RKO (cell line): ENCODE measurements at places on chromosomes 3 and 15.

DNA sequence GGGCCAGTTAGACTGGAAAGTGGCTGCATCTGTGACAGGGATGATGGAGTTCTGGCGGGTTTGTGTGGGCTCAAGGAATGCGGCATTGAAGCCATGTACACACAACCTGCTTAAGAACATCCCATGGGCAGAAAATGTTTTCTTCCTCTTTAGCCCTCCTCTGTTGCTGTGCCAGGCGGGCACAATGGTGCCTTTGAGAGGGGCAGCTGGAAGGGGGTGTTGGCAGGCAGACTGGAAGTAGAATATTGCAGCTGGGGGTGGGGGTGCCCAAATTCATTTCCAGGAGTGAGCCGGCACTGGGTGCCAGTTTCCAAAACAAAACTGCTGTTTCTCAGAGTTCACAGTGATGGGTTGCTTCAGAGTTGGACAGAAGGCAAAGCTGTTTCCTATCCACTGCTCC is 91.8 kb upstream of the ETV5 start:
- no peak for DNase-seq

GRCh38 chr15:40450047-40450446 is 9.3 kb downstream of the BAHD1 start:
- DNase-seq = no peak

DNA sequence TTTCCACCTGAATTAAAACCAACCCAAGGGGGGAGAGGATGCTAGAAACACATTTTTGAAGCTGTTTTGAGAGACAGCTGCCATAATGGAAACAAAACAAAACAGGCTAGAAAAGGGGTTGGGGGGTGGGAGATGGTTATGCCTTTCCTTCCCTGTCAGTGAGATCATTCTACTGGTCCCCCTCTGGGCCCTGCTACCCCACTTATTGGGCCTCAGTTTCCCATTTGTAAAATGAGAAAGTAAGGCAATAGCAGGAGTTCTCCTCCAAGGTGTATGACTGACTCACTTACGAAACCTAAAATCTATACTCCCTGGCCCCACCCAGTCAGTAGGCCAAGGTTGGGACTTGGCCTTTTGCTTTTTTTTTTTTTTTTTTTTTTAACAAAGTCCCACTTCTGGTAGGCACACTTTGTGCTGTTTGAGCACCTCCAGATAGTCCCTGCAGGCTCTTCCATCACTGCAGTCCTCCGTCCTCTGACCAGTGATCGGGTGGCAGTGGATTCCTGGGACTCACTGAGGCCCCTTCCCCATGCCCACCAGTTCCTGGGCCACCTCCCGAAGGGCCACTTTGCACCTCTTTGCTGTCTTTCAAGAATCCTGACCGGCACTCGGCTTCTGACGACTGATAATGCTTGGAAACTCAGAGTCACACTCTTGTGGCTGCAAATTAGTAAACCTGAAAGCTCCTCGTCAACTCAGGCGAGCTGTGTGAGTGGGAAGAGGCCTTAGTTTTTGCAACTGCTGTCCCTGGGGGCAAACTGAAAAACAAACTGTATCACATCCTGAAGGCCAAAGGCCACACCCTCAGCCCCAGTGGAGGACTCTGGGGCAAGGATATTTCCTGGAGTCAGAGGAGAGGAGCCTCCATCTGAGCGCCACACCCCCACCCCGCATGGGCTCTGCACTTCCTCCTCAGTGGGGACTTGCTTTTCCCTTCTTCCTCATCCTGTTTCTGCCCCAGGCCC is 6.7 kb upstream of the PSTPIP1 start:
- DNase-seq = no peak

- no peak for DNase-seq
These were observed 38.6 kb upstream of the APH1B start for GRCh38 chr15:63238796-63239195.

- no peak for DNase-seq
These were observed 605.9 kb downstream of the ROBO1 start for GRCh38 chr3:79161941-79162340.

DNA sequence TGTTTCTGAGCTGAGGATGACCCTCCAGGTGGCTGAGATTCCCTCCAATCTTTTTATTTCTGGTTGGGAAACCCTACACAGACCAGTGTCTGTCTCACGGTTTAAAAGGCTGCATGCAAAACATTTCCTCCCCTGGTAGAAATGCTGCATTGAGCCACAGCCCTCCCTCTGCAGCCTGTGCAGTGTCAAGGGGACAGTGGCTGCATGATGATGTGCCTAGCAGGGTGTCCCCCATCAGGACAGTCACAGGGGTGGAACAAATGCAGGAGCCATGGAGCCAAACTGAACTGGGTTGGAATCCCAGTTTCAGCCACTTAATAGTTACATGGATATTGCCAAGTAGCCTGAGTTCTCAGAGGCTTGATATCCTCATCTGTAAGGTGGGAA is 147.9 kb upstream of the CTDSPL start:
- no peak for DNase-seq

DNA sequence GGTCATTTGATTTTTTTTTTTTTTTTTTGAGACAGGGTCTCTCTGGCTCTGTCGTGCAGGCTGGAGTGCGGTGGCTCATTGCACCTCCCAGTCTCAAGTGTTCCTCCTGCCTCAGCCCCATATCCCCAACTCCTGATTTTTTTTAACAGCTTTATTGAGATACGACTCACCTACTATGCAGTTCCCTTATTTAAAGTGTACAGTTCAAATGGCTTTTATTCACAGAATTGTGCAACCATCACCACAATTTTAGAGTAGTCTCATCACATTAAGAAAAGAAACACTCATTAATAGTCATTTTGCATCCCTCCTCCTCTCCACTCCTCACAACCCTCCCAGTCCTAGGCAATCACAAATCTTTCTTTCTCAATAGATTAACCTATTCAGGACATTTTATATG is 1.9 kb upstream of the TRA2B start:
- peak; percentile 34 for DNase-seq

DNA sequence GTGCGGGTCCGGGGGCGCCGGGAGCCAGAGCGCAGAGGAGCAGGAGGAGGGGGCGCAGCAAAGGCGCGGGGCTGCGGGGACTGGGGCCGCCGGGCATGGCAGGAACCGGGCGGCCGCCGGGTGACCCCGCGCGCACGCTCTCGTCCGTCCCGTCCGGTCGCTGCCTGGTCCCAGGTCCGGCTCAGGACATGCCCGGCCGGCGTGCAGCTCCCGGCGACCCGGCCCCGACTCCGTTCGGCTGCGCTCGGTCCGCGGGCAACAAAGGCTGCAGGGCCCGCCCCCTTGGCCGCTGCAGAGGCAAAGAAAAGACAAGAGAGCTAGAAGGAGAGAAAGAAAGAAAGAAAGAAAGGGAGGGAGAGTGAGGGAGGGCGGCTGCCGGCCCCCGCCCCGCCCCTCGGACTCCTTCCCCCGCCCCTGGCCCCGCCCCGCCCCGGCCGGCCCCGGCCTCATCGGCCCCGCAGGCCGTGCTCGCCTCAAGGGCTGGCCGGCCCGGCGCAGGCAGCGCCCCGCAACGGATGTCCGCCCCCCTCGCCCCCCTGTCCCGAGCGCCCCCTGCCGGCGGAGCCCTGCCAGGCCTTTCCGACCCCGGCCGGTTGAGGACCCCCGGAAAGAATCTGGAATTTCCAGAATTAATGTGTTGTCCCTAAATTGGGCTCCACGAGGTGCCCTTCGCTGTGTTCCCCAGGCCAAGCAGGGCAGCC is at the start of gene ADAMTS7:
ADAMTS7 (minus strand) TSS at position 341 of the 701 bp plus-strand sequence; CDS start at position 97, 244 bp downstream.
- DNase-seq = no peak

- no peak for DNase-seq
These were observed 10.4 kb downstream of the KY start for GRCh38 chr3:134640378-134640777.

DNA sequence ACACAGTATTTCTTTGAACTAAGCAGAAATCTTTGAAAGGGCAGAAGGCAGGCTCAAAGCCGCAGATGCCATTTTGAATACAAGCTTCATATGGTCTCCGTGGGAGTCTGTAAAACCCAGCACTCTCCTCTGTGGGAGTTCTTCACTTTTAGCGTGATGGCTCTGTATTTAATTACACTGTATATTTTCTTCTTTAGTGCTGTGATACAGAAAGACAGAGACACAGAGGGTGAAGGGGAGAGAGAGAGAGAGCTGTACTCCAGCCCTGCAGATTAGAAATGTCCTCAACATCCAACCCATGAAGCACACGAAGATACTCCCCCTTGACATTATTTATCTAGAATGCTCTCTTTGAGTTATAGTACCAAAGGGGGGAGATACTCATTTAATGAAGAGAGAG is 752.6 kb upstream of the NR2F2 start:
- no peak for DNase-seq

GRCh38 chr15:100842756-100843730 is 36.6 kb upstream of the ALDH1A3 start:
- DNase-seq = no peak

DNA sequence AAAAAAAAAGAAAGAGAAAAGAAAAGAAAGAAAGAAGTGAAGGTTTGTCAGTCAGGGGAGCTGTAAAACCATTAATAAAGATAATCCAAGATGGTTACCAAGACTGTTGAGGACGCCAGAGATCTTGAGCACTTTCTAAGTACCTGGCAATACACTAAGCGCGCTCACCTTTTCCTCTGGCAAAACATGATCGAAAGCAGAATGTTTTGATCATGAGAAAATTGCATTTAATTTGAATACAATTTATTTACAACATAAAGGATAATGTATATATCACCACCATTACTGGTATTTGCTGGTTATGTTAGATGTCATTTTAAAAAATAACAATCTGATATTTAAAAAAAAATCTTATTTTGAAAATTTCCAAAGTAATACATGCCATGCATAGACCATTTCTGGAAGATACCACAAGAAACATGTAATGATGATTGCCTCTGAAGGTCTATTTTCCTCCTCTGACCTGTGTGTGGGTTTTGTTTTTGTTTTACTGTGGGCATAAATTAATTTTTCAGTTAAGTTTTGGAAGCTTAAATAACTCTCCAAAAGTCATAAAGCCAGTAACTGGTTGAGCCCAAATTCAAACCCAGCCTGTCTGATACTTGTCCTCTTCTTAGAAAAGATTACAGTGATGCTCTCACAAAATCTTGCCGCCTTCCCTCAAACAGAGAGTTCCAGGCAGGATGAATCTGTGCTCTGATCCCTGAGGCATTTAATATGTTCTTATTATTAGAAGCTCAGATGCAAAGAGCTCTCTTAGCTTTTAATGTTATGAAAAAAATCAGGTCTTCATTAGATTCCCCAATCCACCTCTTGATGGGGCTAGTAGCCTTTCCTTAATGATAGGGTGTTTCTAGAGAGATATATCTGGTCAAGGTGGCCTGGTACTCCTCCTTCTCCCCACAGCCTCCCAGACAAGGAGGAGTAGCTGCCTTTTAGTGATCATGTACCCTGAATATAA is 2.0 kb downstream of the B2M start:
- DNase-seq = peak; percentile 56

GRCh38 chr15:42619656-42620371 is 44.4 kb downstream of the STARD9 start:
- no peak for DNase-seq

DNA sequence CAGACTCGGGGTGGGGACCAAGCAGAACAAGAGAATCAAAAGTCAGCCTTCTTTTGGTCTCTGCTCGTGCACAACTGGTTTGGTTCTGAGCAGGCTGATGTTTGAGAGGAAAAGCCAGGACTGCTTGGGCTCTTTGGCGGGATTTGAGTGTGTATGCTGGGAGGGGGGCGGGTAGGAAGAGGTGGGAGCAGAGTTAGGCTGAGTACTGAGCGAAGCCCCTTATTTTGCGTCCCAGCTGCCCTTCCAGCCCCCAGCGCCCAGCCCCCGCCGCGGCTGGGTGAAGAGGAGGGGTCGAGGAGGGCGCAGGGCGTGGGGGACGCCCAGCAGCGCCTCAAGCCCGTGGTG is 153.5 kb upstream of the GOLIM4 start:
- no peak for DNase-seq

DNA sequence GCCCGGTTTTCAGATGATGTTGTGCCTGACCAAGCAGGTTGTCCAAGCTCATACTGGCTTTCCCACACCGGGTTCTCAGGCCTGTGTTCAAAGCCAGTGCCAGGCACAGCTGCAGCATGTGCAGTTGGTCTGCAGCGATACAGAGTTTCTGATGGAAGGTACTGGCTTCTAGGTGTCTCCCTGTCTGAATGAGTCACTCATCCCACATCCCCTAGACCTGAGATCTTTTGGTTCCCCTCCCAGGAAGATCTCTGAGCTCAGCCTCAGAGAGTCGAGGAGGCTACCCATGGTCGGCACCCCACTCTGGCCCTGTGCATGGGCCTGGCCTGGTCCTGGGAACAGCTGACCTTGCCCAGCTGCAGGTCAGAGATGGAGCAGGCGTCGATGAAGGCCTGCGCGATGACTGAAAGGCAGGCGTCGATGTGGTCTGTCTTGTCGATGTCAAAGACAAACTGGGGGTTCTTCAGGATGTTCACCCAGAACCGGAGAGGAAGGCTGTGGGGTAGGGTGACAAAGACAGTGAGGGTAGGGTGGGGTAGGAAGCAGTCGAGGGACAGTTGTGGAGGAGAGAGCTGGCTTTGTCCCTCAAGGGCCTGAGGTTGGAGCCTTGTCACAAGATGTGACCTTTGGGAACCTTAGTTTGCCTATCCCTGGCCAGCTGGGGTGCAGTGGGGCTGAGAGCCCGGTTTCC is 15.3 kb downstream of the H1-8 start:
- DNase-seq = no peak

DNA sequence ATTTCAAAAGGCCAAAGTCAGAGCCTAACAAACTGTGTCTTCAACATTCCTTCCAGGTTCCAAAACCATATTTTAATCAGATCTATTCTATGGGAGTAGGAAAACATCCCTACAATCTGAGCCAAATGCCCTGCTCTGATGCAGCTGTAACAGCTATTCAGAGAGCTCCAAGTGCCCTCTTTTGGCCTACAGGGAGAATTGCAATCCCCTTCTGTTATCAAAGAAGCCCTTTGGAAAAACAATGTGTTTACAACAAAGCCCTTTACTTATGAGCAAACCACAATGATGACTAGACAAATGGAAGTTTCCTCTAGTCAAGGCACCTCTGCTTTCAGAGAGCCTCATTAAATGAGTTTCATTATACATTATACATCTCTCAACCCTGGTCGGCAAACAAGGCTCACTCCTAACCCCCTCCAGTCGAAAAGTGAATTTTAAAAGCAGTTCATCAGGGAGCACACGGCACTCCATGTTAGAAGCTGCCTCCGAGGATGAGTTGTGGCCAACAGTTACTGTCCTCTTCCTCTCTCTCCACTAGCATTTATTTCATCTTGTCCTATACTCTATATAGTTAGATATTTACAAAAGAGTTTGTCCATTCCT is 42.6 kb upstream of the TMCO5A start:
- DNase-seq = peak; percentile 71

GRCh38 chr15:73845507-73845906 is 27.9 kb upstream of the TBC1D21 start:
- DNase-seq = no peak

DNA sequence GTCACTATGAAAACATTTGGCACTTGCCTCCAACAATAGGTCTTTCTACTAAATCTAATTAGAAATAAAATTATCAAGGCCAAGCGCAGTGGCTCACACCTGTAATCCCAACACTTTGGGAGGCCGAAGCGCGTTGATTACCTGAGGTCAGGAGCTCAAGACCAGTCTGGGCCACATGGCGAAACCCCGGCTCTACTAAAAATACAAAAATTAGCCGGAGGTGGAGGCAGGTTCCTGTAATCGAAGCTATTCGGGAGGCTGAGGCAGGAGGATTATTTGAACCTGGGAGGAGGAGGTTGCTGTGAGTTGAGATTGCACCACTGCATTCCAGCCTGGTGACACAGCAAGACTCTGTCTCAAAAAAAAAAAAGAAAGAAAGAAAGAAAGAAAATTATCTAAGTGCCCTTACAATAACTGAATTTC is 1.6 kb upstream of the PLD1 start:
- no peak for DNase-seq
